Fibroblast of skin of back (primary cell): ENCODE measurements at places on chromosomes 7 and 10.

GRCh38 chr10:122331615-122332446, 42.7 kb upstream of the PLEKHA1 start:
- no peak for DNase-seq

- peak; percentile 45 for DNase-seq
Observed at GRCh38 chr10:112732277-112732921, 217.6 kb upstream of the TCF7L2 start.

- DNase-seq: no peak
Observed at GRCh38 chr7:76349313-76349885, 9.4 kb downstream of the YWHAG start.

GRCh38 chr10:114869520-114869892, 47.9 kb downstream of the FHIP2A start:
- DNase-seq: peak; percentile 93

- DNase-seq: no peak
Observed at GRCh38 chr7:65951837-65952578, 30.0 kb downstream of the GUSB start.

DNA sequence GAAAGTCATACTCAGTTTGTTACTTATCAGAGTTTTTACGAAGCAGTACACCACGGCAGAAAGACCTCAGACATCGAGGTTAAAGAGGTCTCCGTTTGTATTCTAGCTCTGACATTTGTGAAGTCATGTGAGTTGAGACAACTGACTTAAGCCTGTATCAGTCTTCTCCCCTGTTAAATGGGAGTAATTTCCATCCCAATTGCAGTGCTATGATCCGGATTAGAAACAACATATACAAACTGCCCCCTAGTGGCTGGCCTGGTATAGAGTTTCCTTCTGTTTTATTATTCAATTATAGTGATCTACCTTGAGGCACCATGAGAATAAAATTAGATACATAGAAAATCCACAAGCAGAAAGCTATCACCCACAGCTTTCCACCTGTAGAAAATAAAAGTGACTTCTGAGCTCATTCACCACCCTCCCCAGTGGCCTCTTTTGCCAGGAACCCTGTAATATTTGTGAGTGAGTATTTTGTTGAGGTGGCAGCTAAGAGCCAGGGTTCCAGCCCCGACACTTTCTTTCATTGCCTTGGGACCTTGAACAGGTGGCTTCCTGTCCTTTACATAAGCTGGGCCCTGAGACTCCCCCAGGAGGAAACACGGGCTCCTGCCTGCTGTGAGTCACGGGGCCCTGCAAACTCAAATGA, 607.2 kb upstream of the MGMT start:
- peak; percentile 36 for DNase-seq

DNA sequence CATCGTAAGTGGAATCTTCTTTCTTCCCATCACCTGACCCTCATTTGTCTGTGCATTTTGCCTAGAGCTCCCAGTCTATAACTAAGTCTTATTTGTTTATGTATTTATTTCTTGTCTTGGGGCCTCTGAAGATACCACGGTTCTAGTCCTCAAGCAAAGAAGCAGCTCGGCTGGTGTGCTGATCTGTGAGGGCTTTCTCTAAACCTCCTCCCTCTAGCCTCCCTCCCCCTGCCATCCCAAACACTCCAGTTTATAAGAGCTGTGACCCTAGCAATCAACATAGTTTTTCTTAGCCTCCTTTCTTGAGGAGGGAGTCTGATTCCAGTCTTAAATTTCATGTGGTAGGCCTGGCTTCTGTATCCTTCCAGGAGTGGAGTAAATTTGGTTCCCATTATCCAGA, 15.7 kb upstream of the NDUFA5 start:
- no peak for DNase-seq

DNA sequence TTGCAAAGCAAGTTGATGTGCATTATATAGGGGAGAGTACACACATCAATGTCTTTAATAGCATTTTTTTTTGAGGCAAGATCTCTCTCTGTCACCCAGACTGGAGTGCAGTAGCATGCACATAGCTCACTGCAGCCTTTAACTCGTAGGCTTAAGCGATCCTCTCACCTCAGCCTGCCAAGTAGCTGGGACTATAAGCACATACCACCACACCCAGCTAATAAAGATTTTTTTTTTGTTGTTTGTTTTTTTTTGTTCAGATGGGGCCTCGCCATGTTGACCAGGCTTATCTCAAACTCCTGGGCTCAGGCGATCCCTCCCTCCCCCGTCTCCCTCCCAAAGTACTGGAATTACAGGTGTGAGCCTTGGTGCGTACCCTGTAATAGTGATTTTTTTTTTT, 1.5 kb downstream of the UMAD1 start:
- DNase-seq: no peak

DNA sequence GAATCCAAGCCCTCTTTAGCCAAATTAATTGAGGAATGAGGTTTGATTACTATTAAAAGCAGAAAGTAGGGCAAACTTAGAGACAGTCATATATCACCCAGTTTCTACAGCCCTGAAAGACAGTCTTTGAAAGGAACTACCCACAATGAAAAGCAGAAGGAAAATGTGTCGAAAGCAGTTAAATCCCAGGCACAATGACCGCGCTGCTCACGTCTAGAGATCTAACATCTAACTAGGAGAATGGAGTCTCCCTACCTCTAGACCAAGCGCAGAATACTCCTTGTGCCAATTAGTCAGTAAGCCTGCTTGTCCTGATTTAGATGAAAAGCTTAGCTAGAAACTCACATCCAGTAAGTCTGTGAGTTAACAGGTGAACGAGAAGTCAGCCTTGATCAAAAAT, 350.0 kb downstream of the FGFR2 start:
- no peak for DNase-seq

DNA sequence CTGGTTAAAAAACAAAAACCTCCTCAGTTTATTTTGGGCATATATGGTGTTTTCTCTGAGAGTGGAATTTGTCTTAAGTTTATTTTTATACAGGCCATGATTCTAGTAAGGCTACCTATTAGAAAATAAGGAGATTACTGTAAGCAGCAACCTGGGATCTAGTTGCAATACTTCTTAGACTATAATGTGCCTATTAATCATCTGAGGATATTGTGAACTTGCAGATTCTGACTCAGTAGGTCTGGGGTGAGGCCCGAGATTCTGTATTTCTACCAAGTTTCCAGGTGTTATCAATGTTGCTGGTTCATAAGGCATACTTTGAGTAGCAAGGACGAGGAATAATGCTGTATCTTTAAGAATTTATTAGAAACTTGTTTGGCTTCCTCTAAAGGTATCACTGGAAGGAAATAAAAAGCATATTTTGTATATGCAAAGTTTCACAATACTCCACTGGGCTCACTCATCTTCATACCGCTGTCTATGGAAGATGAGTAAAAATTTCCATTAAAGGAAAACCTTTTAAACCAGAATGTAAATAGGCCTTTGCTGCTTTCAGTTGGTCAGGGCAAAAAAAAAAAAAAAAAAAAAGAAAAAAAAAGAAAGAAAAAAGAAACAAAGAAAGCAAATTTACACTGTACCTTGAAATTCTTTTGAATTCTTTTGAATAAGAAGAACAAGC, 105.8 kb downstream of the BMPER start:
- peak; percentile 30 for DNase-seq

DNA sequence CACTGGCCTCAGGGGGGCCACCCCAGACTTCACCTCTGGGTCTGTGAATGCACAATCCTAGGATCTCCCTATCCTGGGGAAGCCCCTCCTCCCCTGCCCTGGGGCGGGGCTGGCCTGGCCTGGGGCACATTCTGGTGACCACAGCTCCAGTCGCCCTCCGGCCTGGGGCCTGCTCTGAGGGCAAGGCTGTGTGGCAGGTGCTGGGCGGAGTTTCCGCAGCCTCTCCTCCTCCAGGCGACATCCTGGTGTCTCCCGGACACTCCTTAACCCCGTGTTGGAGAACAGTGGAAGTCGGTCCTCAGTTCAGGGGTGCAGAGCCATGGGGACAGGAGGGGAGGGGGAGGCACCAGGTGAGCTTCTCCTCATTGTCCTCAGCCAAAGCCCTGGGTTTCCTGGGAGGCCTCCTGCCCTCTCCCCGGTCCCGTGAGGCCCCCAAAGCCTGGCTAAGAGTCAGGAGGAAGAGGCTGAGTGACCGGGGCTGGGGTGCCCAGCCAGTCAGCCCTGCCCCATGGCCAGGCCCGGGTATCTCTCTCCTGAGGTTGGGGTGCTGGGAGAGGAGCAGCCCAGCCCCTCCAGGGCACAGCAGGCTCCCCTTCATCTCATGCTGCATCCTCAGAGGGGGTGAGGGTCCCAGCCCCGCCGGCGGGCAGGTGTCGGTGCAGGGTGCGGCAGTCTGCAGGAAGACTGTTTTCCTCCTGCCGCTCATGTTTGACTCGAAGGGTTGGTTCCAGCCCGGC, 22.6 kb downstream of the UNCX start:
- no peak for DNase-seq

- no peak for DNase-seq
Observed at GRCh38 chr7:99679400-99680191, at the start of gene CYP3A5. Gene CYP3A5 (minus strand): TSS chr7:99679996. CDS start chr7:99679896, 100 bp downstream.

DNA sequence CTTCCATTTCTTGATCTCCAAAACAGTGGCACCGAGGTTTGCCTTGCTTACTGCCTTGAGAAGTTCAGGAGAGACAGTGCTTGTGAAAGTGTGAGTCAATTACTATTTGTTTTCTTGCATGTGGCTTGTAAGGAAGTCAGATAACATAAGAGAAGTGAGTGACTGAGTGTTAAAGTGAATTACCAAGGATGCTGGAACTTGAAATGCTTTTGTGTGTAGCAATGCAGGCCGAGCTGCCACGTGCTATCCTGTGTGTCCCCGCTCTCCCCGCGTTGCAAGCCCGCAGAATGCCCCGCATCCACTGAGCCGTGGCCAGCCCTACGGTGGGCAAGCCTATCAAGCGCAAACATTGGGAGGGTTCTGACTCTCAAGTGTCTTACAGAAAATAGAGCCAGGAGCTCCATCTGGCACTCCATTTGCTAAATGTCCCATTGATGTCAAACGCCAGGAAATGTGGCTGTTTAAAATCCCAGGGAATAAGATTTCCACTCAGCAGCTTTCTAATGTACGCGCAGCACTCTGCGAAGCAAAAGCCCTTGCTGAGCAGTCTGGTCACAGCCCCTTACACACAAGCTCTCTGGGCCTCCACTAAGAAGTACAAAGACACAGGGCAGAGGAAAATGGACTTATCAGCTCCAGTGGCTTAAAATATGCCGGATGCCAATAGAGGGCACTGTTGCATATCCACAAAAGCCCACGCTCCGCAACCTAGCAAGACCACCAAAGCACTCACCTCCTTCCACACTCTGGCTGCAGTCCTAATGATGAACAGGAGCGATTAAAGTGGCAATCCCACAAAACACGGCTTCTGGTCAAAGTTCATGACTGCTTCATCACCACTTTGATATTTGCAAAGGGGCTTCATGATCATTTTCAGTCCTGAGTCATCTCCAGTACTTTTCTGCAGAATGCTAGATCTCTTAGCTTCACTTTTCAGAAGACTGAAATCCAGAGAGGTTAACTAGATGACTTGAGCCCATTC, 158.0 kb upstream of the ITGB1 start:
- peak; percentile 54 for DNase-seq

GRCh38 chr7:46932676-46933424, 649.1 kb downstream of the TNS3 start:
- DNase-seq: peak; percentile 94

DNA sequence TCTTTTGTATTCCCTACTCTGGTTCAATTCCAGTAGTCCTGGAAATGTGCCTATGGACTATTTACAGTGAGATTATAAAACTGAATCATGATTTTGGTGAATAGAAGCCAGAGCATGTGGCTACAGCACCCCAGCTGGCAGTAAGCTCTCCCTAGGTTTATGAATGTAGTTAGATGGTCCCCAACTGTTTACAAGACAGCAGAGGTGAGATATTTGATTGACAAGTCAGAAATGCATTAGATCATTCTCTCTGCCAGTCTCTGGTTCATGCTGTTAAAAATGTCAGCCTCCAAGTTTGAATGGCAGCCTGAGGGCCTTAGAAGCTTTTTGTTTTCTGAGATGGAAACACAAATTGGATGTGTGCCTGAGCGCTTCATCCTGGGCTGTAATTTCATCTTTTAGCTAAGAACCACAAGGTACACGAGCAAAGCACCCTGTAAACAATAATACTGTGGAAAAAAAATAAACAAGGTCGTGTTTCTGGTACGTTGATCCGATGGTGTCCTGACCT, 85.0 kb downstream of the BTRC start:
- DNase-seq: no peak

DNA sequence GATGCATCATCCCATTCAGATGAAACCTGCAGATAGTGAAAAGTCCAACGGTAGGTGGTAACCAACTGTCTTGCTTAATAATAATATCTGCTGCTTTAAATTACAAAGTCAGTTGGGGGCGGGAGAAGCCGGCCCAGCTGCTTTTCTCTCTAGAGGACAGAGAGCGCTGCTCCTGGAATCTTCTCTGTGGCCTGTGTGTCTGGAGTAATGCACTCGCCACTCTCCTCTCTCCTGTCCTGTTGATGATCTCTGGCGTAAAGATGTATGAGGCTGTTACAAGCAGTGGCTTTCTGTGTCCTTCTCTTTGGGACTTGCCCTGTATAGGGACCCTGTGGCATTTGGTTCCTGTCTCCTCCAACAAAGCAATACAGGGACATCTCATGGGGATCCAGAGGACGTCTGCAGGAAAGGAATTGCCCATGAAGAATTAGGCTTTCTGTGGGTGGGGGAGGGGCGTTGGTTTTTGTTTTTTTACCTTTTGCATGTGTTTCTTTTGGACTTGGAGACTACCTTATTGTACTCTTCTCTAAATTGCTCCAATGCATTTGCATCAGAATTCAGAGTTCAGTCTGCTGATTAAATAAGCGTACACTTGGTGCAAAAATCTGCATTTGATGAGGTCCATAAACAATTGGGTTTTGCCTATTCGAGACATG, 231.6 kb downstream of the CELF2 start:
- DNase-seq: no peak

DNA sequence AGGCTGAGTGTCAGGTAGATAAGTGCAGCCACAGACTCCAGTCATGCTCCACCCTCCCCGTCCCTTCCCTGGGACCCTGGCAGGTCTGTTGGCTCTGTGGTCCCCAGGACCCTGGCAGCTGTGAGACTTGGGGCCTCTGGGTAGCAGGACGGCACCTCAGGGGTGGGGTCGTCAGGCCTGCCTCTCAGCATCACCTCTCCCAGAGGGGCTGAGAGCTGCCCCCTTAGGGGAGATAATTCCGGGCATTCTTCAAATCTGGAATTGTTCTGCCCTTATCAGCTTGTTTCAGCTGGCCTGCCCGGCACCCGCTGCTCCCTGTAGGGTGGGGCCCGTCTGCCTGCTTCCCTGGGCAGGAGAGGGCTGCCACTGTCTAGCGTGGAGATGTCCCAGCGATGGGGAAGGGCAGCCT, 23.3 kb downstream of the PODXL start:
- no peak for DNase-seq

GRCh38 chr10:11782793-11783557, 40.2 kb upstream of the PROSER2 start:
- DNase-seq: peak; percentile 60
